ENCODE measurements at places on chromosomes 13 and 19.

- no peak for DNase-seq
Observed at GRCh38 chr19:18379803-18380747, 5.9 kb upstream of the GDF15 start.

DNA sequence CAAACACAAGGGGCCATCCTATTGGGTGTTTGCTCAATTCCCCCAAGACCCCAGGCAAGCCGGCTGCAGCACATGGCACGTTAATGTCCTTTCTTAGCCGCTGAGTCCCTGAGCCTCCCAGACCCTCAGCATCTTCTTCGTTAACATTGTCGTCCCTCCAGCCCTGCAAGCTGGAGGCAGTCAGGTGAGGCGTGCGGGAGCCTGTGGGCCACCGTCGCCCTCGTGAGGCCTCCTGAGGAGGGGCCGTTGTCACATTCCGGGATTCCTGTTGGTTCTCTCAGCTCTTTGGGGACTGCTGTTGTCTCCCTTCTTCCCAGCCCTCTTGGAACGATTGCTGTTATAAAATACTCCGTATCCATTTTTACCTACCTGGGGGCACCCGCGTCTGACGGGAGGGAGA lies 140.6 kb downstream of the KDM4B start:
- no peak for DNase-seq

DNA sequence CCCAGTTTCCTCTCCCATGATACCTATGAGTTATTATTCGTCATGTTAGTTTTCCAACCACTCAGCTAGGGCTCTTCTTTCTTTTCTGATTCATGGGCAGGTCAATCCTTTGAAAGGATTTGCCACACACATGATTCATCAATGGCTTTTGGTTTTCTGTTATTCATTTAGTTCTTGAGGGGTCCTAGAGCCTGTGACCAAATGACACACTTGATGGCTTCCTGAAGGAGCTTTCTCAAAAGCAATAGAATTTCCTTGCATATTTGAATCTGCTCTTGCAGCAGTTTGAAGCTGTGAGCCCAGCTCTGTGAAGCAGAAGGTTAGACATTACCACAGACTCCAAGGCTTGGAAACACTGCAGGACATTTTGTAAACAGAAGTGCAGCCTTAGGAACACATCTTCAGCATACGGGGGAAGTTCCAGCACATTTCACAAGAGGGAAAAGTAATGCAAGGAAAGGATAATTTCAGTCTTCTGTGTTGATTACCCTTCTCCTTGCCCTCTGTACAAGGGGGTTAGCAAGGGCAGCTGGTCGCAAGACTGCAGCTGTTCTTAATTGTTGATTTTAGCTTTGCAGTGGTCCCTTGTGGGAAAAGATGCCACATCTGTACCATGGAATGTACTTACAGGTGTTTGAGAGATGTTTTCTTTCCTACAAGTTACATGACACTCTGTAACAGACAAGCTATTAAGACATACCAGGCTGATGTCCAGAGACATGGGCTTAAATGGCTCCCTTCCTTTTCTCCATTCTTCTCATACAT lies 338.6 kb downstream of the KCNRG start:
- DNase-seq: no peak

DNA sequence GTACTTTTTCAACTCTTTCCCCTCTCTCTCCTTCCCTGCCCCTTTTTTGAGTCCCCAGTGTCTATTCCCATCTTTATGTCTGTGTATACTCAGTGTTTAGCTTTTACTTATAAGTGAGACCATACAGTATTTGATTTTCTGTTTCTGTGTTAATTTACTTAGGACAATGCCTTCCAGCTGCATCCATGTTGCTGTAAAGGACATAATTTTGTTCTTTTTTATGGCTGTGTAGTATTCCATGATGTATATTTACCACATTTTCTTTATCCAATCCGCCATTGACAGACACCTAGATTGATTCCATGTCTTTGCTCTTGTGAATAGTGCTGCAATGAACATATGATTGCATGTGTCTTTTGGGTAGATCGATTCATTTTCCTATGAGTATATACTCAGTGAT lies 10.7 kb upstream of the ZC3H13 start:
- no peak for DNase-seq

DNA sequence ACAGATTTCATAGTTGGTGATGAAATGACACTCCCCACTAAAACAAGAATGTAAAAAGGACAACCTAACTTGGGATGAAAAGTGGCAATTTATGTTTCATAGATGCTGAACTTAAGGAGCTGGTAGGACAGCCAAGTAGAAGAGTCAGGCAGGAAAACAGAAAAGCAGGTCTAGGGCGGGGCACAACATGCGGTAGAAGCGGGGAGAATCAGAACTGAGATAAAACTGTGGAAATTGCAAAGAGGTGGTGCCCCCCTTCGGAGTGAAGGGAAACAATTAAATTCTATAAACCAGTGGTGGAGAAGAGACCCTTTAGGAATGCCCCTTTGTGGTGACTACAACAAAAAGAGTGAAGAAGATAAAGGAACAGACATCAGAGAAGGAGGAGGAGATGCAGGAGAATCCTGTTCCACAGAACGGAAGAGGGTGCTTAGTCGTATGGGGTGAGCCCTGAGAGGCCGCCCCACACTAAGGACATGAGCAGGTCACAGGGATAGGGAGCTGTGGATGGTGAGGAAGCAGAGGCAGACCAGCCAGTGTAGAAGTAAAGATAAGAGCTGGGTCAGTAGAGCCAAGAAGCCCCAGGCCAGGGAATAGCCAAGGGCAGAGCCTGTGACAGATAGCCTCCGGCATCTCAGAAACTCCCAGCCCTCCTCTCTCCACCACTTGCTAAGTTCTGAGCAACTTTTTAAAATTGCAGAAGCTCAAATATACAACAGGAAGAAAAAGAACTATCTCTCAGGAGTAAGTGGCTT lies 100.3 kb upstream of the DOCK9 start:
- DNase-seq: no peak

- no peak for DNase-seq
Observed at GRCh38 chr19:49309087-49309486, 15.9 kb downstream of the SLC6A16 start.
